Right ventricle myocardium inferior (tissue), 1 donor: ENCODE measurements at places on chromosomes 11 and 22. TPM values are rescaled to one million over a fixed set of nuclear protein-coding genes. Genes with fewer than 3 reads are reported as not detected.

DNA sequence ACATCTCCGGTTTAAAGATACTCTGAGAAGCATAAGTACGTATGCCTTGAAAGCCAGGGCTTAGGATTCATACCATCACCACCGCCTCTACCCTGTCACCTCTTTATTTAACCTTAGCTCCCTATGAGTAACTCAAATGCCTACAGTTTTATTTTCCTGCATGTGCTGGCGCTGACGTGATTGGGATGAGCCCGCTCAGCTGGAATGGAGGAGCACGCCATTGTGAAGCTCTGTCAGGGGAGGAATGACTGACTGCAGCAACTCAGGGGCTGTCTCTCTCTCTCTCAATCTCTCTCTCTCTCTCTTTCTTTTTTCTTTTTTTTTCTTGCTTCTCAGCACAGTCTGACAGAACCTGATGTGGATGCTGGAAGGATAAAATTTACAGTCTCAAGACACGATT, 12.4 kb downstream of the CAVIN3 start:
- DNase-seq: no peak

- DNase-seq: no peak
Observed at GRCh38 chr11:134512571-134513538, 100.8 kb upstream of the B3GAT1 start.

DNA sequence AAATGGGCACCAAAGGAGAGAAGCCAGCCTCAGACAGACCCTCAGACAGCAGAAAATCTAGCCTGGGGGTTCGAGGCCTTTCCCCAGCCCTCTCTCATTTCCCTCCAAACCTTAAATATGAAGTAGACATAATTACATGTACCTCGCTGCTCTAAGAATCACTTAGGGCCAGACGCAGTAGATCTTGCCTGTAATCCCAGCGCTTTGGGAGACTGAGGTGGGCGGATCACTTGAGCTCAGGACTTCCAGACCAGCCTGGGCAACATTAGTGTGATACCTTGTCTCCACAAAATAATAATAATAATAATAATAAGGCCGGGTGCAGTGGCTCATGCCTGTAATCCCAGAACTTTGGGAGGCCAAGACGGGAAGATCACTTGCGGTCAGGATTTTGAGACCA, 52.1 kb upstream of the WNT7B start:
- no peak for DNase-seq

- no peak for DNase-seq
Observed at GRCh38 chr11:112611771-112612170, 349.4 kb upstream of the NCAM1 start.

DNA sequence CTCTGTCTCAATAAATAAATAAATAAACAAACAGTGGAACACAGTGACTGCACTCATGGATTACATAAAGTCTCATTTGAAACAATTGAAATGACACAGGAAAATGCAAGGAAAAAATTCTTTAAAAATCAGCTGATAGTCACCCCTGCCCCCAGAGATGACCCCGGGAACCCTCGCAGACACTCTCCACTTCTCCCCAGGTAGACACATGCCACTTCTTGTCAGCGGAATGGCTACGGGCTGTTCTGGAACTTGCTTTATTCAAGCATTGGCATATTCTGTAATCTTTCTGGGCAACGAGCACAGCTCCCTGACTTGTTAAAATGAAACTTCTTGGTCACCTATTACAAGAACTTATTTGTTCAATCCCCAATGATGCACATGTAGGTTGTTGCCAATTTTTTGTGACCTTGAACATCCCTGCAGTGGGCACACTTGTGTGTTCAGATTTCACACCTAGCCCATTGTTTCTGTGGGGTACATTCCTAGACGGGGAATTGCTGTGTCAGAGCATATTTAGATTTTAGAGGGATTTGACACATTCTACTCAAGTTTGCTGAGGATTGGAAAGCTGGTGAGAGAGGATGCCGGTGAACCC, 32.8 kb downstream of the MYEOV start:
- no peak for DNase-seq

Gene JHY
- total RNA-seq: 2.1 TPM
